Hematopoietic multipotent progenitor cell treated with erythropoietin and hydrocortisone succinate and interleukin-3 and kit ligand, for 15 days (in vitro differentiated cells): ENCODE measurements at places on chromosomes 16 and 17.
A peak's percentile ranks its signal among the peaks of the same experiment; 100 is the strongest.

DNA sequence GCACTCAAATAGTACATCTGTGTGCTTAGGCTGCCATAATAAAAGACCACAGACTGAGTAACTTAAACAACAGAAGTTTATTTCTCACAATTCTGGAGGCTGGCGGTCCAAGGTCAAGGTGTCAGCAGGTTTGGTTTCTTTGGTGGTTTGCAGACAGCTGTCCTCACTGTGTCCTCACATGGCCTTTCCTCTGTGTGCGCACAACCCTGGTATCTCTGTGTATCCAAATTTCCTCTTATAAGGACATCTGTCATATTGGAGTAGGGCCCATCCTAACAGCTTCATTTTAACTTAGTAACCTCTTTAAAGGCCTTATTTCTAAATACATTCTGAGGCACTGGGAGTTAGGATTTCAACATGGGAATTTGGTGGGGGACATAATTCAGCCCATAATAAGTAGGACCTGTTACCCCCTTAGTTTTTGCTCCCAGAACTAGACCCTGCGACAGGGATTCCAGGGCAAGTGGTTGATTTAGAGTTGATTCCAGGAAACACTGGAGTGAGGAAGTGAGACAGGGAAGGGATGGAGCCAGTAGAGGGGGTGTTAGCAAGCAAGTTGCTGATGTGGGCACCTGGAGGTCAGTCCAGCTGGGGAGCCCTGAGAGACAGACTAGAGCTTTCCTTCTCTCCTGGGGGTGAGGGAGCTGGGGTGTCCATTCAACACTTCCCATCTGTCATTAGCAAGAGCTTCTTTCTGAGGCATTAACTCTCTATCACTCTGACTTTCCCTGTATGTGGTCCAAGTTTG, 10.9 kb upstream of the ALKBH5 start:
- no peak for DNase-seq

GRCh38 chr17:80499961-80500665, 23.7 kb upstream of the NPTX1 start:
- no peak for DNase-seq

DNA sequence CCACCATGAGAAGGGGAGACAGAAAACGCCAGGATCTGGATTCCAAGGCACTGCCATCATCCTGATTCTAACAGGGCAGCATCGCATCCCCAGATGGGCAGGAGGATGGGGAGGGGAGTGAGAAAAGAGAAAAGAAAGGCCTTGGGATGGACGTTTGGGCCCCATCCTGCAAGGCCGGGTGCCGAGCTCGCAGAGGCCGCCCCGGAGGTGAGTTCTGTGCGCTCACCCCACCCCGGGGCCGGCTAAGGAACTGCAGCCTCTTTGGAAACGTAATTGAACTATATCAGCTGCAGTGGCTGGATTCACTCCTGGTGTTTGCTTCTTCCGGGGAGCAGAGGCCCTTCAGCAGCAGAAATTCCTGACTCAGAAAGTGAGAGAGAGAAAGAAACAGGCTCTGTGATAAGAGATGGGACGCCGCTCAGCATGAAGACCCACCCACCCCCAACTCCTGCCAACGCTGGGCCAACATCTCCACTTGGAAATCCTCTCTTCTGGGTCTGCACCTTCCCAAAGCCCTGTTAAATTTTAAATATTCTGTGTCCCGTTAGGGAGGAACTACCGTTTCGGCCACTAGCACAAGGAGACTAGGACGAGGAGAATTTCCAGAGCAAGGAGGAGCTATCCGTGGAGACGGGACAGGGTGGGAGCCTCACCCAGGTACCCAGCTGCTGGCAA, 8.5 kb upstream of the SSTR2 start:
- DNase-seq, result peak; percentile 37

DNA sequence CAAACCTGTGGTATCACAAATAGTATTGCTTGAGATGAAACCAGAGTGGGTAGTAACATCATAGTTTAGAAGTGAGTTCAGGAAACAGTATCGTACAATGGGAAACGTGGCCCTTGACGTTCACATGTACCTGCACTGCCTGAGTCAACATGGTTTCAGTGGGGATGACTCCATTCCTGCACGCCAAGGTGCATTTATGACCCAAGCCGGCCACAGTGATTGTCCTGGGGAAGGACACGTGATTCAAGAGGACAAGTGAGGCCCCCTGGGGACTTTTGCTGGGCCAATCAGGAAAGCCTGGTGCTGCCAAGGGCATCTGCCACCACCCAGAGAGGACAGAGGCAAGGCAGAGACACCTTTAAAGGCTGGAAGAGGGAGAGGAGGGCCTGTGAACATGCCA, 119.2 kb downstream of the AXIN2 start:
- no peak for DNase-seq

DNA sequence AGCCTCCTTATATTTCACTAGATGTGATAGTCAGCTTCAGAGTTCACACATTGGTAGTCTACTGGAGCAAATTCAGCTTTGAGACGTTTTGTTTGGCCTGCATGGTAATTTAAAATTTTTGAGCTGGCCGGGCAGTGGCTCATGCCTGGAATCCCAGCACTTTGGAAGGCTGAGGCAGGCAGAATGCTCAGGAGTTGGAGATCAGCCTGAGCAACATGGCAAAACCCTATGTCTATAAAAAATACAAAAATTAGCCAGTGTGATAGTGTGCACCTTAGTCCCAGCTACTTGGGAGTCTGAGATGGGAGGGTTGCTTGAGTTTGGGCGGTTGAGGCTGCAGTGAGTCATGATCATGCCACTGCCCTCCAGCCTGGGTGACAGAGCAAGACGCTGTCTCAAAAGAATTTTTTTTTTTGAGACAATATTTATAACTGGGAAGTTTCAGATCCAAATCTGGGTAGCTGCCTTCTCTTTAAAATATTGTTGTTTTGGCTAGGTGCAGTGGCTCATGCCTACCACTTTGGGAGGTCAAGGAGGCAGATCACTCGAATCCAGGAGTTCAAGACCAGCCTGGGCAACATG, 4.8 kb upstream of the BLMH start:
- DNase-seq, result no peak

GRCh38 chr16:58428621-58429542, 36.6 kb downstream of the GINS3 start:
- no peak for DNase-seq

DNA sequence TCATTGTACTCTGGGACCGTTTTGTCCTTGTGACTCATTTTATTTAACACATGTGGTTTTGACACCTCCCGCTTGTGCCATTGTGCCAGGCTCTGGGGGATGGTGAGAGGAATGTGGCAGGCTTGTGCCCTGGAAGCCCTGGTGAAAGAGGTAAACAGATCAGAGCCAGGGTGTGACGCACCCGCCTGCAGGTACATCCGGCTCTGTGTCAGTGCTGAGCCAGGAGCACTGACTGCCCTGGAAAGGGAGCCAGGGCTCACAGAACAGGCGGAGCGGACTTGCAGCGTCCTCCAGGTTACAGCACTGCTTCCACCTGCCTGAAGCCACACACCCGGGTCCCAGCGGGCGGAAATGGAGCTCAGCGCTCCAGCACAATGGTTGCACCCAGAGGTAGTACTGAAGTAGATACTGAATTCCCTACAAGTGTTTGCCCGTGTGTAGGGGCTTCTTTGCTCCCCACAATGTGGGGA, 30.6 kb downstream of the CDRT15 start:
- DNase-seq, result no peak

GRCh38 chr17:9239793-9240658, 218.7 kb downstream of the NTN1 start:
- peak; percentile 71 for DNase-seq

DNA sequence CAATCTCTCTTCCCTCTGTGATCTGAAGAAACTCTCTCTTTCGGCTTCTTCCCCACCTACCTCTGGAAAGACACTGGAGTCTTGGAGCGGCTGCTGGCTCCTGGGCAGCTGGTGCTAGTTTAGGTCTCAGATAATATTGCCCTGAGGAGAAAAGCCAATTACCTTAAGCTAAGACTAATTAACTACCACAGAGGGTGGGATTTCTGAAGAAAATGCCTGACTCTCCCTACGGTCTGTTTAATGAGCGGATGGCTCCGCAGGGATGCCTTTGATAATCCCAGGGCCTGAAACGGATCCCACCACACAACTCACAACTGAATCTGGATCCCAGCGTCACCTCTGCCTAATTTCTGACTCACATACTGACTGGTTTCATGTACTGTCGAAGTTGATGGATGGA, 127.0 kb upstream of the NLRP1 start:
- DNase-seq, result no peak
